ENCODE measurements at places on chromosomes 1 and 21.

DNA sequence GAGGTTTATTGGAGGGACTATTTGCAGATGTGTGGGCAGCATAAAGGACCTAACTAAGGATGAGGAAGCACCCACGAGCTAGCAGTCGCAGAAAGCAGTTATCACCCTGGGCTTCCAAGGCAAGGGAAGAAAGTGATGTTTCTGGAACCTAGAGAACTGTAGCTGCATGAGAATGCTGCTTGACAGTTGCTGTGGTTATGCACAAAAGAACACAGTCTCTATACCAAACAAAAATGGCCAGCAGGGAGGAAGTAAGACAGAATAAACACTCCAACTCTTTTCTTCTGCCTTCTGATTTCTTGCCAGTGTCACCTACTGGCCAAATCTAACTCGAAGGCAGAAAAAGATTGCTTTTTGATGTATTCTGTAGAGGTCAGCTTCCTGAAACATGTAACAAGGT lies 190.2 kb downstream of the RASAL2 start:
- DNase-seq: no peak

DNA sequence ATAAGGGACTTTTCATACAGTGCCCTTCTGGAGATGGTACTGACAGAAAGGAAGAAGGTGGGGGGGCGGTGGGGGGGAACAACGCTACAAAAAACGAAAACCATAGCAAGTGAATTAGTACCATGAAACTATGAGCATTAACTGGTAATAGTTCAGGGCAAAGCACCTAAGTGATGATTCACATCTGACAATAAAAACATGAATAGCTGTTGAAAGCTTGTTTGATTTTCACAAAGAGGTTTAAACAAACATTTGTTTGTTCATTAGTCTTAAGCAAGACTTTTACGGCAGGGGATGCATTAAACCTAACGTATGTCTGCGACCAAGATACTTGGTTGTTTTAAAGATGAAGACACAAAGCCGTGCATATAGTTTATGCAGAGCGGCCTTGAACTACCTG lies 177.5 kb downstream of the LMO4 start:
- no peak for DNase-seq

- no peak for DNase-seq
Observed at GRCh38 chr1:43822040-43822690, 111.4 kb upstream of the ARTN start.

GRCh38 chr1:232556351-232556750 lies 73.6 kb downstream of the SIPA1L2 start:
- DNase-seq: no peak

GRCh38 chr1:53696571-53696970 lies 42.4 kb downstream of the GLIS1 start:
- no peak for DNase-seq

DNA sequence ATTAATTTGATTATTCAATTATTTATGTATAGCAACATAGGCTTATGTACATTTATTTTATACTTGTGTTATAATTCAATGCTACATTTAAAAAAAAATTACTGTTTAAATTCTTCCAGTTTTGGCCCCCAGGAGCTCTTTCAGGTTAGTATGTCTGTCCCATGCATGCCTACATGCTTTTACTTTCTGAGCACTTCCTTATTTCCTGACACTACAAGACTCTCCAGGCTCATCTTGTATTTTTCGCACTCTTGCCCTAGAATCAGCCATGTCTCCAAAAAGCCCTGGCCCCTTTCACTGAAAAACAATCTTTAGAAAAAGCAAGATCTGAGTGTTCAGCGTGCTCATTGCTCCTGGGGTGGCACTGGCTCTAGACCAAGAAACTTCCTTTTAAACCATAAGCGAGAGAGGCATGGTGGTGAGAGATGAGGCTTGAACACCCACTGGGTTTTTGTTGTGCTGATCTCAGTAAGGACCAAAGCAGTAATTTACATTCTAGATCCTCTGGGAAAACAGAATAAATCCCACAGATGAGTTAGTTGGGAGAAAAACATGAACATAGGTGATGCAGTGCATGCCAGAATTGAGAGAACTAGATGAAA lies 95.0 kb downstream of the SLC30A10 start:
- DNase-seq: no peak

DNA sequence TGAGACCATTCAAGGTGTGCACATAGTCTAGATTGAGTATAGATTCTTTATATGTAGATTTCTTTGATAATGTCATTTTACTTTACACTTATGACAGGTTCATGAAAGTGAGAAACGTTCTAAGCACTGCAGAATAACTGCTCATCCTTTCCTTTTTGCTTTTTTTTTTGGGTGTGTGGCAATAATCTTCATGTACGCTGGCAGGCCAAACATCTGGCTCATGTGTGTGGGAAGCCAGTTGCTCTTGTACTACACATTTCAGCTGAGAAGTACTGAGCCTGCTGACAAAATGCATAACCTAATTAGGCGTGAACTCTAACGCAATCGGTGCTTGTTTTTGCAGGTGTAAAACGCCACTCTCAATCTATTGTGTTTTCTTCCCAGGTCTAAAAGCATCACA lies 350.8 kb upstream of the KAZN start:
- DNase-seq: no peak

DNA sequence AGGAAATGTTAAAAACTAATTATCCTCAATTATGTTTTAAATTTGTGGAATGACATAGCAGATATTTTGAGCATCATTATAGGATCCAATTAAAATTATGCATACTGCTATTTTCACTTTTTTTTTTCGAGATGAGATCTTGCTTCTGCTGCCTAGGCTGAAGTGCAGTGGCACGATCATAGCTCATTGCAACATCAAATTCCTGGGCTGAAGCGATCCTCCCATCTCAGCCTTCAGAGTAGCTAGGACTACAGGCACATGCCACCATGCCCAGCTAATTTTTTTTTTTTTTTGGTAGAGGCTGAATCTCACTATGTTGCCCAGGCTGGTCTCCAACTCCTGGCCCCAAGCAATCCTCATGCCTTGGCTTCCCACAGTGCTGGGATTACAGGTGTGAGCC lies 11.3 kb upstream of the SLC1A7 start:
- no peak for DNase-seq

- DNase-seq: no peak
Observed at GRCh38 chr1:218524526-218524925, 179.4 kb downstream of the TGFB2 start.

GRCh38 chr1:238401144-238401543 lies 510.4 kb upstream of the ZP4 start:
- DNase-seq: no peak

- DNase-seq: no peak
Observed at GRCh38 chr1:24694380-24694843, 50.8 kb upstream of the CLIC4 start.

DNA sequence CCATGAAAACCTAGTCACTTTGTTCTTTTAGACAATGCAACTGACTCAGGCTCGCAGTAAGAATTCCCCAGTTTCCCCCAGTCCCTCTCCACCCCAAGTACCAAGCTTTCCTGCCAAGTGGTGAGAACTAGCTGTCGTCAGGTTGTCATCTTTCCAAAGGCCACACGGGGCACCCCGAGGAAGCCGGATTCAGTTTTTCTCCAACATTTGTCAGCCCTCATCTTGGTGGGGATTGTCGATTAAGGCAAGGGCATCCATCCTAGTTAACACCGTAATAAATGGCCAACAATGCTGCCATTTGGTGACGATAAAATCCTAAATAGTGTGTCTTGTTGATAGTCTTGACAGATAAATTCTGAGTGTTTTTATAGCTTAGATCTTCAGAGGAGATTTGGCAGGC lies 55.9 kb upstream of the PROX1 start:
- DNase-seq: no peak

DNA sequence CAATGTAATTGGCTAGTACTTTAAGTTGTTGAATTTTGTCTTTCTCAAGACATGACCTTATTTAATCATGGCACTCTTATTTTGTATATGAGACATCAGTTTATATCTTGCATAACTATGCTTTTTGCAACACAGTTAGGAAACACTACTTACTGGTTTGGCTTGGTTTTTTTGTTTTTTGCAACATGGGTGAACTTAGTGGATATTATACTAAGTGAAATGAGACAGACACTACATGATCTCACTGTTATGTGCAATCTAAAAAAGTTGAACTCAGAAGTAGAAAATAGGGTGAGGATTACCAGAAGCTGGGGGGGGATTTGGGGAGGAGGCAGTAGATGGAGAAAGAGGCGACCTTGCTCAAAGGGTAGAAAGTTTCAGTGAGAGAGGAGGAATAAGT lies 132.1 kb downstream of the PLA2G4A start:
- no peak for DNase-seq

- DNase-seq: no peak
Observed at GRCh38 chr1:244957122-244957521, 92.8 kb upstream of the HNRNPU start.

DNA sequence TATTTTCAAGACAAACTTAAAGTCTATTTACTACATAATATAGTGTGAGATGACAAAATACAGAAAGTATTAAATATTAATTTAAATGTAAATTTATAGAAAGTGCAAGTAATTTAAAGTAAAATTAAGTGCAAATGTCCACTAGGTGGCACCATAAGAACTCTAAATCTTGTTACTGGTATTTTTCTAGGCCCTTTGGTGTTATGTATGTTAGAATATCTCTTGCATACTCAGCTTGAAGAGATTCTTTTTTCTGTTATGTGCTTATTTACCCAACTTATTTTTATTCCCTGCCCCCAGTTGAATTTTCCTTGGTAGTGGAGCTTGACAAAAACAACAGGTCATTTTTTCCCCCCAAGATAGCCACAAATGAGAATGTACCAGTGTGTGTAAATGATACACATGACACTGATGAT lies 71.5 kb downstream of the RPS6KC1 start:
- DNase-seq: peak; percentile 24

DNA sequence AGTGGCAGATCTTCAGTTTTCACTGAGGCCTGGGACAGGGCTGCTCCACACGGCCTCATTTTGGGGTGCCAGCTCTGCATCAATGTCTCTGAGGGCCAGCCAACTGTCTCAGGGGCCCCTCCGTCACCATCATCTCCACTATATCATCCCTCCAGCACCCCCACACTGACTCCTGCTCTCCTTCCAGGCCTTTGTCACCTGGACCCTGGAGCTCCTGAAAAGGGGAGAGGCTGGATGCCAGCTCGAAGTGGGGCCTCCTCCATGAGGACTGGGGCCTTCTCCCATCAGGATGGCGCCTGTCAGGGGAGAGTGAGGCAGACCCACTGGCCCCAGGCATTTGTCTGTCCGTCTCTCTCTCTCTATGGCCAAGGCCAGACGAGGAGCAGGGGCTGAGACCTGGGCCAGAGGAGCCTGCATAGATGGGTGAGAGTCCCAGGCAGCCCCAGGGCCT lies 44.7 kb upstream of the LRP8 start:
- DNase-seq: no peak

DNA sequence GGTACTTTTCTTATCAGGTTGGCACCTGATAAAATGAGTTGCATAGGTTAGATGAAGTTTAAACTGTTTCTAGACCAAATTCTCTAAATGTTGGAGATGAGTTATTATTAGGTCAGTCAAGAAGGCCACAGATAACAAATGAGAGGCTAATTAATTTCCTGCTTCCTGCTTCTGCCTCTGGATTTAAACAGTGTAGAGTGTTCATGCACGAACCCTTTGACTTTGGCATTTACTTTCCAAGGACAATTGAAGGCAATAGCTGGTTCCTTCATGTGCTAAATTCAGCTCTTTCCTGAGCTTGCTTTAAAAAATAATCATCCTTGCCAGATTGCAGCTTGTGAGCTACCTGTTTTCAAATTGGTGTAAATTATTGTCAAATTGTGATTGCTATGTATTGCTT lies 80.6 kb downstream of the RASAL2 start:
- no peak for DNase-seq

DNA sequence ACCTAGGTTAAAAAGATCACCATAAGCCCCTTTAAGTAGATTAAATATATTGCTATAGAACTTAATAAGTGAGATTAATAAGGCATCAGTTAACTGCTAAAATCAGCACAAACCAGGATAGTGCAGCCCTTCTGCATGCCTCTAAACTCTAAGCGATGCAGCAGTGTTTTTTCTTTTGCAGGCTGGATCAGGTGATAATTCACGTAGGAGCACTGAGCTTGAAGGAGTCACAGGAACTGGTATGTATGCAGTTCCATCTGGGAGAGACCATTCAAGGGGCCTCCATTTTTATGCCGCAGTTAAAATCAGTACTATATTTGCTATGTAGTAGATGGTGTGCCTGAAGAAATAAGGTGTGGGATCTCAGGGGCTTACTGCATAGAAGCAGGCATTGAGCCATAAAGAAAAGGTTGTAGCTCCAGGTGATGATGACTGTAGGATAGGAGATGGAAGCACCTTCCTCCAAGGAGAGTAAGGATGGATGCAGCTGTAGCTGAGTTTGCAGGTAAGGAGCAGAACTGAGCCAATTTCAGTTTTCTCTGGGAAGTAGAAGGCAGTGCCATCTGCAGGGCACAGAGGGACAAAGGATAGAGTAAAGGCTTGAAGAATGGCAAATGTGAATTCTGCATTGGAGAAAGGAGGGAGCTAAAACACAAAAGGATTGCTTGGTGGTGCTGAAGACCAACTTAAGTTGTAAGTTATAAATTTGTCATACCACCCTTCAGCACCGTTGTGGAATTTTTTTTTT lies 22.6 kb downstream of the NPL start:
- DNase-seq: no peak

DNA sequence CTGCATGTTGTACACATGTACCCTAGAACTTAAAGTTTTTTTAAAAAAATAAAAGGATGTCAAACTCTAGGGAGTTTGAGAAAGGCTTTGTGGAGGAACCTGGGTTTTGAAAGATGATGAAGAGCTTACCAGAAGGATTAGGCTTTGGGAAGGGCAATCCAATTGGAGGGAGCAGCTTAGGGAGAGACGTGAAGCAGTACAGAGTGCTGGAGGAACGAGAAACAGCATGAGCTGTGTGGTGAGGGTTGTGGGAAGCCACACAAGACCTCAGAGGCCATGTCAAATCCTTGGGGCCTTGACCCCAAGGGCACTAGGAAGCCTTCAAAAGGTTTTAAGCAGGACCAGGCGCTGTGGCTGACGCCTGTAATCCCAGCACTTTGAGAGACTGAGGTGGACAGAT lies 8.4 kb upstream of the KPNA6 start:
- no peak for DNase-seq

DNA sequence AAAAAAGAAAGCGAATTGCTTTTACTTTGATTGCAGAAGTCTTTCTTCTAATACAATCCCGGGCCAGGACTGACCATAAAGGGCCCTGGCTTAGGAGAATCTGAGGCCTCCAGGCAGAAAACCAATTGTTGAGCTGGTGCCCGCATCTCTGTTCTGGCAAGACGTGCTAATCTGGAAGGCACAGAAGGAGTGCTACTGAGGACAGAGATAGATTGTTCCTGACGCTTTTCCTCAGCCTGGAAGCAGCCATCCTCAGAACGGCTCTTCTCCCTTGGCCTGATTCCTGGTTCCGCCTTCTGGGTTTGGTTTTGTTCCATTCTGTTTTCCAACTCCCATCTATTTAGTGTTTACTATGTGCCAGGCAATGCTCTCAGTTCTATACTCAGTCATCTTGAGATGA lies 44.8 kb upstream of the SPOCD1 start:
- DNase-seq: no peak

GRCh38 chr1:21384620-21385019 lies 55.3 kb upstream of the NBPF3 start:
- DNase-seq: no peak

- DNase-seq: peak; percentile 52
Observed at GRCh38 chr1:24992761-24993211, 62.7 kb upstream of the RUNX3 start.

- DNase-seq: peak; percentile 90
Observed at GRCh38 chr1:100249537-100250257, at the start of gene DBT. TSS of gene DBT (minus strand) at chr1:100249834. CDS start at chr1:100249820, 14 bp downstream.

Measured in CD4-positive, alpha-beta T cell treated with Interleukin-6 at 100 ng/mL for 8 hours (primary cell).